ENCODE measurements at places on chromosomes 7 and 10.

DNA sequence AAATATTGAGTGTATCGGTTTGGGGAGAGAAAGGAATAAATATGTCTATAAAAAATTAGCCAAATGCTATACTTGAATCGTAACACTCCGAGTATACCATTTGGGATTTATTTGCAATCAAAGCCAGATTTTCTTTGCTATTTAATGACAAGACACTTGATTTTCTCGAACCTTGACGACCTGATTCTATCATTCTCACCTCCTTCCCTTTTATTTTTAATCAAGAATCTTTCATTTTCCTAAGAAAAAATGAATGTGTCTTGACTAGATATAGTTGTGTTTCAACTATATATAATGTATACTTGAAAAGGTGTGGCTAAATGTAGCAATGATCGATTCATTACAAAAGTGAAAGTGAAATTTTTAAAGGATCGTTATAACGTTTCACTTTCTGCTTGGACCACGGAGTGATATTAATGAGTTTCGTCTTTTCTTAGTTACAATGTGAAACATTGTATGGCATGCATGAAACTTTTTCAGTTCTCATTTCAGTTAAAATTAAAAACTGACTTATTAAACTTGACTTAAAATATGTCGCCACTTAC lies 562 bp downstream of the NUB1 start:
- peak; percentile 77 for DNase-seq

GRCh38 chr7:118938845-118939244 lies 714.3 kb downstream of the ANKRD7 start:
- no peak for DNase-seq

DNA sequence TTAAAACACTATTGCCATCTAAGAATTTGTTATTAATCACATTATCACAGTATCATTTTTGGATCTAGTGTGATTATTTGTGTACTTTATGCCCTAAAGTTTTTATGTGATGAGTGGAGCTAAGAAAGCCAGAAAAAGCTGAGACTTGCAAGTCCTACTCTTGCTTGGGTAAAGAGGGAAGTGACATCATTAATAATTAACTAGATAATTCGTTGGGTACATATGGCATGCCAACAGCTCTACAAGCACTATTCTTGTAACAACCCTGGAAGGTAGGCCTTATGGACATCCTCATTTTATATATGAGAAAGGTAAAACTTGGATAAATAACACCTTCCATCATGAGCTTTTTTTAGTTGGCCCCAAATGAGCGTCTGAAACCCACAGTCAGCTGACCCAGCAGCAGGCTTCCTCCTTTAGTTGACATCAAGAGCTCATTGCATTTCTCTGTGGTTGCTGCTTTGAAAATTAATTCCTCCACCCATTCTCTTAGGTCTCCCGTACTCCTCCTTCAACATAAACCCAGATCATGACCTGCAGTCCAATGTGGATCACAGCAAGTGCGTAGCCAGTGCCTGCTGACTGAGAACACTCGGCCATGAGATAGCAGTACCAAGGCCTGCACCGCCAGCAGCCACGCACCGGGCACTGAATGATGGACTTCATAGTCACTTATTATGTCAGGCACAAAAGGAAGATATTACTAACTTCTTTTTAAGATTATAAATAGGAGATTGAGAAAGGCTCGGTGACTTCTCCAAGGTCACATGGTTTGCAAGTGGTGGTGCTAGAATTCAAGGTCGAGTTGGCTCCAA lies 292.0 kb upstream of the AOAH start:
- no peak for DNase-seq

- DNase-seq: no peak
Observed at GRCh38 chr7:33044401-33044718, 18.2 kb downstream of the NT5C3A start.

- DNase-seq: no peak
Observed at GRCh38 chr7:20799566-20800366, 13.1 kb upstream of the SP8 start.

- DNase-seq: peak; percentile 58
Observed at GRCh38 chr10:22988581-22989360, 60.9 kb downstream of the ARMC3 start.

- no peak for DNase-seq
Observed at GRCh38 chr10:76074659-76075058, 643.2 kb downstream of the LRMDA start.

DNA sequence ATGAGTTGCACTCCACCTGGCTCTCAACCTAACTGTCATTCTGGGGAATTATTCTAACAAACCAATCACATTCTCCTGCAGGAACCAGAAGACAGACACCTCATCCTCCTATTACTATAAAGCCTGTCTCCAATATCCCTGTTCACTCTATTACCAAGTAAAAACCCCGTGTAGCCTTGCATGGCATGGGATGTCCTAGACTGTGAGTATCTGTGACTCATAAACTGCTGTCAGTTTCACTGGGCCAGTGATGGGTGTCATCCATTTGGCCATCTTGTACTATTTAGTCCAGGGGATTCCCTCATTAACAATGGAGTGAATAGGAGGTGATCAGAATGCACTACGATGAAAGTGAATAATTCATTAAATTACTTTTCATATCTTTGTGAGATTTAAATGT lies 608.7 kb downstream of the DNAJB9 start:
- no peak for DNase-seq

GRCh38 chr10:72328045-72328828 lies 26.5 kb downstream of the DNAJB12 start:
- peak; percentile 52 for DNase-seq

DNA sequence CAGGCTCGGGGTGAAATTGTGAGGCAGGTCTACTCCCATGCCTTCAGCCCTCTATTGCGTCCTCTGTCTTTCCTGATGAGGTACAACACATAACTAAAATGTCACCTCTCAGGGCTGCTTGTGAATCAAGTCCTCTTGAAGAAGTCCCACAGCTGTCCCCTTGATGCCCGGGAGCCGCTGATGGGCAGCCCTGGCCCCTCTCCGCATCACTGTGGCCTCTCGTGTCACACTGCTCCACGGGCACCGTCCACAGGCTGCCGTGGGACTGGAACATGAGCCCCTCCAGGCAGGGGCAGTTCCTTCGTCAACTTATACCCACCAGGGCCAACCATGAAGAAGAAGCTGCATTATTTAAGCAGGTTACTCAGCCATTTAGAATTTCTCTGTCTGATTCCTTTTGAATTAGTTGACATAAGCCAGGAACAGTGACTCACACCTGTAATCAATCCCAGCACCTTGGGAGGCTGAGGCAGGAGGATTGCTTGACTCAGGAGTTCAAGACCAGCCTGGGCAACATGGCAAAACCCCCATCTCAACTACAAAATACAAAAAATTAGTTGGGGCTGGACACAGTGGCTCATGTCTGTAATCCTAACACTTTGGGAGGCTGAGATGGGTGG lies 58.5 kb upstream of the UBE3C start:
- no peak for DNase-seq

DNA sequence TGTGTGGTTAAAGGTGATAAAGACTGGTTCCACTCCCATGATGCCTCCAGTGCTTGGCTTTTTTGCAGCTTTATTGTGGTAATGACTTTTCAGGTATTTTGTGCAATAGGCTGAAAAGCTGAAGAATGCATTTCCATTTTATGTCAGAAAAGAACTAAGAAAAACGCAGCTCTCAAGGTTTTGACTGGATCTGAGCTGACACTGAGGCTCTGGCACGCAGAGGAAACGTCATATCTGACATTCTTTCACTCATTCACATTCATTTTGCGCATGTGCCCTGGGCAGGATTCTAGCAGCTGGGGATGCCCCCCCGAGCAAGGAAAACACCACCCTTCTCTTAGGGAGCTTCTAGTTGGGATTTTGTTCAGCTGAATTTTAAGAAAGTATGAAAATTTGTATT lies 408.5 kb upstream of the MKI67 start:
- no peak for DNase-seq

GRCh38 chr7:108124820-108125219 lies 5.3 kb downstream of the LAMB4 start:
- no peak for DNase-seq

DNA sequence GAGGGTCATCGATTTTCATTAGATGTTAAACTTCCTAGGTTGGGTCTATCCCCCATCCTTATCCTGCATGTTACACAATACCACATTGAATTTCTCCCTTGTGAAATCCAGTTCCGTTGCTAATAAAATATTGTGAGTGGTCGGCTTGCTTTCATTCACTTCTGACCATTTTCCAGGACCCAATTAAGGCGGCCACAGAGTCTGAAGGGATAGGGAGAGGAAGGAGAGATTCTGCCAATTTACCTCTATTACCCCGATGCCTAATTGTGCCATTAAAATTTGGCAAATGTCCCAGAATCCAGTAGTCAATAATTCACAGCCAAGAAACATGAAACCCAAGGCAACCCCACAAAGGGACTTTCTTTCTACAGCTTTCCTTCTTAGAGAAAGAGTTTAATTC lies 129.9 kb downstream of the IPMK start:
- DNase-seq: no peak
